RPMI8226 (cell line): ENCODE measurements at places on chromosomes 7 and 10.

- DNase-seq: peak; percentile 80
These were observed 252.6 kb downstream of the CELF2 start for GRCh38 chr10:11270135-11270857.

- peak; percentile 39 for DNase-seq
These were observed 108.2 kb upstream of the FAM13C start for GRCh38 chr10:59470570-59470969.

GRCh38 chr7:13639396-13639795 lies 350.1 kb downstream of the ETV1 start:
- DNase-seq: peak; percentile 10

GRCh38 chr10:128875030-128875744 lies 591.9 kb upstream of the MGMT start:
- DNase-seq: no peak

DNA sequence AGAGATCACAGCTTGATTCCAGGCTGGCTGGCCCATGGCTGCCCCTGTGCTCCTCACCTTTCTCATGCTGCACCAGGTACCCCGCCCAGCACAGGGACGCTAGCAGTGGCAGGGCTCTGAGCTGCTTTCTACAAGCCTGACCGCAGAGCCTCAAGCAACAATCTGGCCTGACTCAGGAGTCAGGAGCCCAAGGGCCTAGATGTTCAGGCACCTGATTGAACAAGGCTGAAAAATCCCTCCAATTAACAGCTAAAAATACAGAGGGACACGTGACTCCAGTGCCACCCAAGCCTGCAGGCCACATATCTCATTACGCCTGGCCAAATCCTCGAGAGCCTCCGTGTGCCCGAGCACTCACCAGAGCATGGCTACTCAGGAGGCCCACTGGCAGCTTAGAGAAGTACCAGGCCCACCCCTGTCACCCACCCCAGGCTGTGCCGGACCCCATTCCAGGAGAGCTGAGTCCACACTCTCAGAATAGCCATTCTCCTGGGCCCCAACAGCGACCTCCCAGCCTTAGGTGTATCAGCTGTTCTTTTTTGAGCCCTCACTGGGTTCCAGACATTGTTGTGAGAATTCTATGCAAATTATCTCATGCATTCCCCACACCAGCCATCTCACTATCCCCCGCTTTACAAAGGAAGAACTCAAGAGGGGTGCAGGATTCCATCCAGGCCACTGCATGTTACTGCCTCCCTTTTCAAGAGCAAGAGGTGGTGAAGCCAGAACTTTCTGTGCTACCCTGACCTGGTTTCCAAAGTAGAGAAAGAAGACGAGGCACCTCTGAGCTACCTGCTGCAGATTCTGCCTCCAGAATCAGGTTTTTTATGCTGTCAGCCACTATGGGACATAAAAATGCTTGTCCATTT lies 98.3 kb downstream of the COL13A1 start:
- DNase-seq: no peak

DNA sequence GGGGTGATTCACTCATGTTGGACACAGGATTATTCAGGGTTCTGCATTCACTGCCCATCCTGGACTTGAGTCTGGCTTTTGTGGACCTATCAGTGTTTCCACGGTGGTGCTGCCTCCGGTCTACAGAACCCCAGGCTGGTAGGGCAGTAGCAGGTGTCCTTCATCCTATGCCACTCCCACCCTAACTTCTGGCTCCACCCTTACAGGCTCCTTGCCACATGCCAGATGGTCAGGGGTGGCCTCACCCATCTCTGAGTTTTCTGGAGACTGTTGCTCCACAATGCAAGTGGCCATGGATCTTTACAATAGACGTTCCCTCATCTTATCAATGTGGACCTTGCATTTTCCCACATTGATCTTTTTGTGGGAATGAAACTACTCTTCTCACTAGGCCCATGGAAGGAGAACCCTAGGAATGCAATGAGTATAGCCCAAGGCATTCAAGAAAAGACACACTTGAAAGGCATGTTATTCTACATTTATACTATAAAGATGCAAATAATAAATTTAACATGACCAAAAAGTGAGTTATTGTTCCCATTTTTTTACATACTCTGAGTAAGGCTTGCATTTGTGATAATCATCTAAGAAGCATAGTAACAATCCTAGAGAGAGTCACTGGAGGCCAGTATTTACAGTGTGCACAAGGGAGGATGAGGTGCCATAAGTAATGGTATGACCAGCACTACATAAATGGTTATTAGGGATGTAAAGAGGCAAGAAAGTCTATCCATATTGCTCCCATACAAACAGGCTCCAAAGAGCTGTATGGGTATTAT lies 57.4 kb upstream of the ADO start:
- DNase-seq: no peak

GRCh38 chr7:1530946-1531262 lies 402 bp downstream of the MAFK start:
- peak; percentile 50 for DNase-seq

DNA sequence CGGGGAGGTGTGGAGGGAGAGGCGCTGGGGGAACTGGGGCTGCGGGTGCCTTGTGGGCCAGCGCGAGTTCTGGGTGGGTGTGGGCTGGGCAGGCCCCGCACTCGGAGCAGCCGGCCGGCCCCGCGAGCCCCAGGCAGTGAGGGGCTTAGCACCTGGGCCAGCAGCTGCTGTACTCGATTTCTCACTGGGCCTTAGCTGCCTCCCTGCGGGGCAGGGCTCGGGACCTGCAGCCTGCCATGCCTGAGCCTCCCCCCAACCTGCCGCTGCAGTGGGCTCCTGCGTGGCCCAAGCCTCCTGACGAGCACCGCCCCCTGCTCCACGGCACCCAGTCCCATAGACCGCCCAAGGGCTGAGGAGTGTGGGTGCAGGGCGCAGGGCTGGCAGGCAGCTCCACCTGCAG lies 116.3 kb downstream of the CFTR start:
- DNase-seq: no peak

DNA sequence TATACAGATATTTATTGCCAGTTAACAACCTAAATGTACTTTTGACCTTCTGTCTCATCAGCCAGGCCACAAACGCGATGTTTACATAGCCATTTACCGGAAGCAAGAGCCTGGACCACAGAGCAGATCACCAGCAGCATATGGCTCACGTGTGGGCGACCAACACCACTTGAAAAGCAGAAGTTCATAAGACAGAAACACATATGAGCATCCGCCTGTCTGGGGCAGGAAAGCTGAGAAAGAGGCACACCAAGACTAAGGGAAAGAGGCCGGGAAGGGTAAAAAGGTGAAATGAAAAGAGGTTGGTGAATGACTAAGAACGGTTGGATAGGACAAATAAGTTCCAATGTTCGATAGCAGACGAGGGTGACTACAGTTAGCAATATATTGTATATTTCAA lies 1.3 kb downstream of the ABCB1 start:
- DNase-seq: peak; percentile 64

- no peak for DNase-seq
These were observed 1172.6 kb upstream of the CELF2 start for GRCh38 chr10:9845075-9845474.

DNA sequence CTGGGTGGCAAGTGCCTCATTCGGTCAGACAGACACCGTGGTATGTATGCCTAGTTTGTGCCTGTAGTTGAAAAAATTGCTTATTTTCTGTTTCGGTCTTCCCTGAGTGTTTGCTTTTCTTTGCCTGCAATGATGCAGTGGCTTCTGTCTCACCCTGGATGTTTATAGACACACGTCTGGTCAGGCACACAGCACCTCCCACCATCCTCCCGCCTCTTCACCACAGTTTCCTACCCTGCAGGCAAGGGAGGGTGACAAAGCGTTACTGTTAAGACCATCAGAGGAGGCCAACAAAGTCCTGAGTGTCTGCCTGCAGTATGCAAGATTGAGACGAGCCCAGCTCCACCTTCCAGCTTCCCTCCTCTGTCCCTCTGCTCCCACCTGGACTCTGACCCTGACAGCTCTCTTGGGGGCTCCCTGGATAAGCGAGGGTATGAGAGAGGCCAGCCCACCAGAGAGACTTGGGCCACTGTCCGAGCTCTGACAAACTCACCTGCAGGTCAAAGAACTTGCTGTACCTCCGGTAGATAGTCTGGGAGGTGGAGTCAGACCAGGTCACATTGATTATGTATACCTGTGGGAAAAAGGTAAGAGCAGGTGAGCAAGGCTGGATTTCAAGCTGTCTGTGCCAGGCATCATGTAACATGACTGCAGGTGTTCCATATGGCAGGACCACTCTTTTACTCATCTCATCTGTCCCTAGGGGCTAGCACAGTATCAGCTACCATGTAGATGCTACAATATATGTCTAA lies 54.4 kb downstream of the SH3PXD2A start:
- DNase-seq: peak; percentile 63

- DNase-seq: no peak
These were observed 104.9 kb upstream of the ACBD5 start for GRCh38 chr10:27345455-27345920.

GRCh38 chr7:28778786-28779185 lies 179.3 kb downstream of the TRIL start:
- no peak for DNase-seq

DNA sequence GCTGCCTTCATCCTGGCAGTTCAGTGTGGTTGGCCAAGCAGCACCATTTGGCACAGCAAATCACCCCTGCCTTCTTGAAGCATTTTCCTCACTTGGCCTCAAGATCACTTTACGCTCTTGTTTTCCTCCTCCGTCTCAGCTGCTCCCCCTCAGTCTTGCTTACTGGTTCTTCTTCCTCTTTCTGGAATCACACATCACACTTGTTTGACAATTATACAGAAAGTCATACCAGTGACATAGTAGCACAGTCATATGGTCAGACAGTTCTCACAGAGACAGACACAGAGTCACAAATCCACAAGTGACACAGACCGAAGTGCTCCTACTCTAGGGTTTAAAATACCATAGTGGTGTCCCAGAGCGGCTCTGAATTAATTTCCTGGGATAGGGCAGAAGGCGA lies 43.8 kb upstream of the ARL4A start:
- no peak for DNase-seq

DNA sequence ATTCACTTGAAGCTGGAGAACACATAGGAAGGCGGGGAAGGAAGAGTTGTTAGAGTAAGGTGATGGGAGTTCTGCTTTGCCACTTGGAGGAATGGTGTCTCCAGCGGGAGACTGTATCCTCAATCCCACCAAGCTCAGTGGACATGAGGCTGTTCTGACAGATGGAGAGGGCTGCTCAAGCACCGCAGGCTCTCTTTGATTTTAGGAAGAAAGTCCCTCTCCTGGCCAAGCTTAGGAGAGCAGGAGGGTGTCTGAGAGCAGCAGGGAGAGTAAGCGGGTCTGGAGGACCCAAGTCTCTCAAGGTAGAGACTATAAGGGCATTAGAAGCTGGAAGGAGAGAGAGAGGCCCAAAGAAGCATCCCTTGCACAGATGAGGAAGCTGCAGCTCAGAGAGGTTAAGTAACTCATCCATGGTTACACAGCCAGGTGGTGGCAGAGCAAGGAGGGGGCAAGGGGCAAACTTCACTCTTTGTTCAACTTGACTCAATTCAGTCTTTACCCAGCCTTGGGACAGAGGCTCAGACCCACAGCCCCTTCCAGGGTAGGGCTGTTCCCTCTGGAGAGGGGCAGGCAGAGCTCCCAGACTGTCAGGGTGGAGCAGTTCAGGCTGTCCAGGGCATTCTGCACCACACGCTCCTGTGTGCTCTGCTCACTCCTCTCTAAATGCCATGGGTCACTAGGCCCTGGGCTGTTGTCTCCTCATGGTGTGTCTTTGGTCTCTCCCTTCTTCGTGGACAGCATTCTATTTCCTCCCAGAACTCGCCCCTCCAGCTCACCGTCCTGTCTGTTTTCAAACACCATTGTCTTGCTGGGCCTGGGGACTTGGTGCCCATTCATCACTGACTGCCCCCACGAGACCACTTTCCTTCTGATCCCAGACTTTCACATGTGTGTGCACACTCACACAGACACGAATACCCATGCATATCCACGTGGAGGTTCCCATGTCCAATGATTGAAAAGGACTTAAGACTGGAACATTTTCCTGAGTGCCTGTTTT lies 8.9 kb downstream of the CHAT start:
- no peak for DNase-seq

GRCh38 chr7:8236780-8237407 lies 25.1 kb downstream of the ICA1 start:
- DNase-seq: no peak

- DNase-seq: peak; percentile 43
These were observed 177.3 kb upstream of the TMEM72 start for GRCh38 chr10:44733501-44734488.

DNA sequence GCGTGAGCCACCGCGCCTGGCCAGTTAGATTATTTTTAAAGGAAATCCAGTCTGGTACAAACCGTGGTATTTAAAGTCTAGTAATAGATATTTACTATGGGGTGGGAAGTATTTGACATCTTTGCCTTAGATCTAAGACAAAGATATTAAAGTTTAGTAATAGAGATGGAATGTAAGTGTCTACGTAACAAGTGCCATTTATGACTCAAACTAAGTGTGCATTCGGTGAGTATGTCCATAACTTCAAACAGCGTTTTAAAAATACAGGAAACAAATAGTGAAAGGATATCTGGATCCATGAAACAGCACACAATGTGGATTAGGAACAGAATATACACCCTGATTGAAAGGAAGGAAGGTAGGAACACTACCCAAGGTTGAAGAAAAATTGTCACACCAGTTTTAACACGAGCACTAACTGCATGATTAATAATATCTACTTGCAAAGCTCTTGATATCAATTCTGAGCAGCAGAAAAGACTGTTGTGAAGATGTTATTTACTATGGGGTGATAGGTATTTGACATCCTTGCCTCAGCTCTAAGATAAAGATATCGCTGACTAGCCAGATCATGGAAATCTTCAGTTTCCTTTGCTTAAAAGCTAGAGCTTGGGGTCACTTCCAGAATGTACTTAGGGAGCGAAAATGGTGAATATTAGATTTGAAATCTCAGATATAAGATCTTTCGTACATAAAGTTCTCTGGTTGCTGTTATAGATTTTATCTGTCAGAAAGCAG lies 48.7 kb downstream of the EPC1 start:
- DNase-seq: no peak

DNA sequence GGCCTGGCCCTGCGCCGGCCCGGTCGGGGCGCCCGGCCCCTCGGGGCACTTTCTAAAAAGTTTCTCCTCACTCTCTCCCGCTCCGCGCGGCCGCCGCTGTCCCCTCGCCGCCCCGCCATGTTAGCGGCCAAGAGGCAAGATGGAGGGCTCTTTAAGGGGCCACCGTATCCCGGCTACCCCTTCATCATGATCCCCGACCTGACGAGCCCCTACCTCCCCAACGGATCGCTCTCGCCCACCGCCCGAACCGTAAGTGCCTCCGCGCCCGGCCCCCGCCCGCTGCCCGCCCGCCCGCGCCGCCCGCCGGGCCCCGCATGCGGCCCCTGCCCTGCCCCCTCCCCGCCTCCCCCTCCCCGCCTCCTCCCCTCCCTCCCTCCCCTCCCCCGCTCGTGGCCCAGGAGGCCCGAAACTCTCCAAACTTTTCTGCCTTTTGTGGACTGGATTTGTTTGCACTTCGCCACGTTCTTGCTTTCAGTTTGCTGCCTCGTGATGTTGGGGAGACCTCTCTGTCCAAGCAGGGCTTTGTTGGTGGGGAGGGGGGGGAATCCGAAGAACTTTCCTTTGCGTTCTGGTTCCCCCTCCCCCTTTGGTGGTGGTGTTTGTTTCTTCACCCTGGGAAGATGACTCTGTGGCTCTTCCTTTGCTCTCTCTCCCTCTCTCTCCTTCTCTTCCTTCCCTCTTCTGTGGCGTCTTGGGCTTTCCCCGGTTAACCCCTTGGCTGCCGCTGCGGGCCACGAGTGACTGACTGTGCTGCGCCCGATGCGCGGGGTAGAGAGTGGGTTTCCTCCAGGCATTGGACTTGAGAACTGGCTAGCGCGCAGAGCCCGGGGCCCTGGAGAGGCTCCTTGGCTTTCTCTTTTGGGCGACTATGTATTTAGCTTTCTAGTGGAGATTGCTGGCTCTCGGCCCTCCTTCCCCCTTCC lies 1.6 kb downstream of the TCF7L2 start:
- peak; percentile 24 for DNase-seq
